ENCODE measurements at places on chromosomes 16 and 17. TPM values are rescaled to one million over a fixed set of nuclear protein-coding genes. Genes with fewer than 3 reads are reported as not detected.

- DNase-seq: no peak
Measured at GRCh38 chr16:73427164-73427563, 379.2 kb upstream of the ZFHX3 start.

DNA sequence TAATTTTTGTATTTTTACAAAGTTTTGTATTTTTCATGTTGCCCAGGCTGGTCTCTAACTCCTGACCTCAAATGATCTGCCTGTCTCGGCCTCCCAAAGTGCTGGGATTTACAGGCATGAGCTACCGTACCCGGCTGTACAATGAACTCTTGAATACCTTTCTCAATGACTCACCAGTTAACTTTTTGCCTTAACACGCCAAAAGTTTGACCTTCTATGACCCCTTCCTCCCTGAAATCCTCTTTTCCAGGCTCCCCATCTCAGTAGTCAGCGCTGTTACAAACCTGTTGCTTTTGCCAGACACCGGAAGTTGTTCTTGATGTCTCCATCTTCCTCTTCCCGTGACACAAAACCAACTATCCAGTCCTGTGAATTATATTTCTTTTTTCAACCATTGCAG is 158.1 kb upstream of the ASIC2 start:
- no peak for DNase-seq

GRCh38 chr16:51630076-51630475 is 479.0 kb upstream of the SALL1 start:
- no peak for DNase-seq

GRCh38 chr17:62963296-62963695 is 2.7 kb upstream of the TANC2 start:
- no peak for DNase-seq

DNA sequence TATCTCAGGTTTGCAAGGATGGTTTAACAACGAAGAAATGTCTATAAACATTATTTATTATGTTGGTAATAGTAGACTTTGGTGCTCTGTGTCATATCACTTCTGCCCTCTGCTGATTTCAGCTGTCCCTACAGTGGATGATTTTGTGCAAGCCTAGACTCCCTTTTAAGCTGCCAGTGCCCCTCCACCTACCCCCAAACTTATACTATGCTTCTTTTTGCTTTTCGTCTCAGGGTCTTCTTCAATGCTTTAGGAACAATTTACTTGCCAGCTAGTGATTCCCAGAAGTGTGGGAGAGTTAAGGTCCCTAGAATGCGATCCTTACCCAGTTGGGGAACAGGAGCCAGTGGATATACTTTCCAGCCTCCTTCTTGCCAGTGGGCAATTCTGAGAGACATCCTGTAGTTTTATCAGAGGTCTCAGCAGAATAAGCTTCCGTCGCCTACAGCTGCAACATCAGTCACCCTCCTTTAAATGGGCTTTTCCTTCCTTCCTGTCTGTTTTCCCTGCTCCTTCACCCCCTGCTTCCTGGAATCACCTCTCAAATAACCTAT is 4.1 kb downstream of the ICAM2 start:
- no peak for DNase-seq

GRCh38 chr16:53541326-53541725 is 38.3 kb upstream of the AKTIP start:
- no peak for DNase-seq

ALOX15B gene
- polyA plus RNA-seq: 5.1 TPM

LAT gene
- polyA plus RNA-seq: 239 TPM

DNA sequence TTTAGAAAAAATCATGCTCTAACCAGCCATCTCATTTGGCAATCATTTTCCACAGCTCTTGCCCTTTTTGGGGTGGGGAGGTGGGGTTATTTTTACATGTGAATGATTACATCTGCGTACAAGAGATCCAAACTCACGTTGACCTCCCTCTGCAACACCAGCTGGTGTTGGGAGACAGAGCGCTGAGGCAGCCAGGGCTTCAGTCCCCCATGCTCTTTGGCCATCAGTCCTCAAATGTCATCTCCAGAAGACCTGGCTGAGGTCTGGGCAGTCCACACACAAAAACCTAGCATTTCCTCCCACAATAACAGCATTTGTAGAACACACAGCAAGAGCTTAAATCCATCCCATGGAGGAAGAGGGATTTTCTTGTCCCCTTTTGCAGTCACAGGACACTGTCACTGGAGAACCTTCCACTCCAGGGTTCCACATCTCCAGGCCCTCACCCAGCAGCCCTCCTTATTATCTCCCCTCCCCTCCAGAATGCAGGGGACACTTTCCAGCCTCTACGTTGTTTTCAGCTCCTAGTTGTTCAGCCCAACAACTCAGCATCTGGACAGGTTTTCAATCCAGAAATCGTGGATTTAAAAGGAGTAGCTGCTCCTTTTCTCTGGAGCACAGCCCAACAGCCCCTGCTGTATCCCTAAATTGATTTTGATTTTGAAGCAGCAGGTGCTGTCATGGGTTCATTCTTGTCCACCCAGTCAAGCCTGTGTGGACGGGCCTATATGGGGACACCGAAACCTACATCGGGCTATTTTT is 21.1 kb downstream of the MEOX1 start:
- no peak for DNase-seq

PLCG2 gene
- polyA plus RNA-seq: 14.2 TPM

Measured in thymus (tissue), 14 donors.